ENCODE measurements at places on chromosomes 12 and 14.
A peak's percentile ranks its signal among the peaks of the same experiment; 100 is the strongest.

- no peaks in the 10 kb centered on the region for H3K27me3 ChIP-seq
- DNase-seq = no peak
- no peaks in the 10 kb centered on the region for H3K36me3 ChIP-seq
- no peak overlapping the region for H3K4me3 ChIP-seq
Observed at GRCh38 chr14:85241022-85241855, 288.7 kb upstream of the FLRT2 start.

DNA sequence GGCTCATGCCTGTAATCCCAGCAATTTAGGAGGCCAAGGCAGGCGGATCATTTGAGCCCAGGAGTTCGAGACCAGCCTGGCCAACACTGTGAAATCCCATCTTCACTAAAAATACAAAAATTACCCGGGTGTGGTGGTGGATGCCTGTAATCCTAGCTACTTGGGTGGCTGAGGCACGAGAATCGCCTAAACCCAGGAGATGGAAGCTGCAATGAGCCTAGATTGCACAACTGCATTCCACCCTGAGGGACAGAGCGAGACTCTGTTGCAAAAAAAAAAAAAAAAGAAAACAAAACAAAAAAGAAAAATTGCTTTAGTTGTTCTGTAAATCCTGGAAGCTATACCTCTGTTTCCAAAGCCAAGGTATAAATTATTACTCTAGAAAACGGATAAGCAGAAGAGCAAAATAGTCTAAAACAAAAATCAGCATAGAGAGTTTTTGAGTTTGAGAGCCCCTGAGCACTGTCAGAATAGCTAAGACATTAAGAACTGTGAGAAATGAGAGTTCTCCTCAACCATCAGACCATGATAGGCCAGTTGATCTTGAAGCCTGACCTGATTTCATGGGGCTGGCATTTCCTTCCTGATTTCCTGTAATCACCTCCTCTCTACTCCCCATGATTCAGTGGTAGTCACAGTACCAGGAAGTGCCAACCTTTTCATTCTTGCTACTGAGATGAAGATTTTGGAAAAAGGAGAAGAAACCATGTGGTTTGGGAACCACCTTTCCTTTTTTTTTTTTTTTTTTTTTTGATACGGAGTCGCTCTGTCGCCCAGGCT lies 31.7 kb downstream of the ATP2A2 start:
- H3K4me3 ChIP-seq = no peak overlapping the region
- H3K36me3 ChIP-seq = peaks cover 6% of the 10 kb centered on the region
- no peaks in the 10 kb centered on the region for H3K27me3 ChIP-seq
- no peak for DNase-seq

DNA sequence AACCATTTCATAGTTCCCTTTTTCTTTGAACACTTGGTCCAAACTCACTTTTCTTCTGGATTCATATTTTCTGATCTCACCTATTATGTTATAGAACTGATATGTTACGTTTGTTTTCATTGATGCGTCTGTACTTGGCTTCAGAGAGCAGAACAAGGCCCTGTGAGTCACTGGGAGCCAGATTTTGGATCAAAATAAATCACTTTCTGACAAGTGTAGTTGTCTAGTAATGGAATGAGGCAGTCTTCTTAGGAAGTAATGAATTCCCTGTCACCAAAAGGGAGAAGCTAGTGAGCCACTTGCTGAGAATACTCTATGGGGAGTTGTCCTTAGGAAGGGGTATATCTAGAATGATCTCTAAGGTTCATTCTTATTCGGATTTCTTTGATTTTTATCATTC lies 10.2 kb downstream of the BICD1 start:
- H3K4me1 ChIP-seq = no peaks in the 10 kb centered on the region
- H3K27me3 ChIP-seq = no peaks in the 10 kb centered on the region
- H3K27ac ChIP-seq = no peak overlapping the region
- DNase-seq = no peak
- H3K4me3 ChIP-seq = no peak overlapping the region

DNA sequence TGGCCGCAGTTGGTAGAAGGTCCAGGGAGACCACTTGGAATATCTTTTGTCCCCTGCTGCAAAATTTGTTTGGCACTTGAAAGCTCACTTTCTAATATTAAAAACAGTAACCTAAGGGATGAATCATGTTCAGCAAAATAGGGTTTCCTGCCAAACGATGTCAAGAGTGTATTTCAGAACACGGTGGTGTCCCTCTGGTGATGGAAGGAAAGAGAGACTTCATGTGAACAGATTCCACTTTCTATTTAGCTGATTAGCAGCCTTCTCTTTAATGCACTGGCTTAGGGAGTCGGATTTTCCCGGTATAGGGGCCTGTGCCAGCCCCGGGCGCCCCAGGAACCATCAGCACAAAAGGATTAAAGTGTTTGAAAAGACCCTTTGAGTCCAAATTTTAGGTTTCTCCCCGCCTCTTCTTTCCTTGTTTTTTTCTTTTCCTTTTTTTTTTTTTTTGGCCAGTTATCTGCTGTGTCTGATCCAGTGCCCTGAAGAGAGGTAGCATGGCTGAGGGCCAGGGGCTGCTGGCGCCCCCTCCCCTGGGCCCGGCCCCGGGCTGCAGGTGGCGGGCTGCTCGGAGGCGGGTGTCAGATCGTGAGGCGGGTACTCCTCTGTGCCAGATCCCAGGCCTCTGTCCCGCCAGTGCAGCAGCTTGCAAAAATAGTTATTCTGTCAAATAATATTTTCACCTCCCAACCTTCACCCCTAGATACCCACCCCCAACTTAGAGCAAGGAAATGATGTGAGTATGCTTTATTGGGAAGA lies 88.3 kb downstream of the TESC start:
- H3K36me3 ChIP-seq = no peaks in the 10 kb centered on the region
- H3K4me3 ChIP-seq = no peak overlapping the region
- H3K27me3 ChIP-seq = no peaks in the 10 kb centered on the region
- no peak for DNase-seq

DNA sequence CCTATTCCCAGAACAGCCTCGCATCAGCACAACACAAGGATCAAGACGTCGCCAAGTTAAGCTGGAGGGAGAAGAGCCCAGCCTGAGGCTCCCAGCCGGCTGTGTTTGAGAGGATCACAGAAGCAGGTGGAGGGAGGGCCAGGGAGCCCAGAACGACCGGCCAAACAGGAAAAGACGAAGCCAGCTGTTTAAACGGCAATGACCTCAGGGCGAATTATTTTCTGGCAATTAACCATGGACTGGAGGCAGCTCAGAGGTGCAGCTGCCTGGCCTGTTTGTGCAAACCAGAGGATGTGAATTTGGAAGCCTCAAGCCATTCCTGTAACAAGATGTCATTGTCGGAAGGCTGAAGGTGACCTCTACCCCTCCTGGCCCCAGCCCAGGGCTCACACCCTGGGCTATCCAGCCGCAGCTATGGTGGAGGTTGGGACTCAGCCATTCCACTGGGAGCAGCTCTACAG lies 175.8 kb upstream of the PRMT8 start:
- no peaks in the 10 kb centered on the region for H3K36me3 ChIP-seq
- no peak overlapping the region for H3K4me3 ChIP-seq
- no peak for DNase-seq
- H3K27ac ChIP-seq = no peak overlapping the region

- no peaks in the 10 kb centered on the region for H3K36me3 ChIP-seq
- H3K4me3 ChIP-seq = no peak overlapping the region
- DNase-seq = no peak
- no peaks in the 10 kb centered on the region for H3K4me1 ChIP-seq
- H3K27me3 ChIP-seq = no peaks in the 10 kb centered on the region
Observed at GRCh38 chr14:77786148-77786547, 13.8 kb upstream of the ADCK1 start.

DNA sequence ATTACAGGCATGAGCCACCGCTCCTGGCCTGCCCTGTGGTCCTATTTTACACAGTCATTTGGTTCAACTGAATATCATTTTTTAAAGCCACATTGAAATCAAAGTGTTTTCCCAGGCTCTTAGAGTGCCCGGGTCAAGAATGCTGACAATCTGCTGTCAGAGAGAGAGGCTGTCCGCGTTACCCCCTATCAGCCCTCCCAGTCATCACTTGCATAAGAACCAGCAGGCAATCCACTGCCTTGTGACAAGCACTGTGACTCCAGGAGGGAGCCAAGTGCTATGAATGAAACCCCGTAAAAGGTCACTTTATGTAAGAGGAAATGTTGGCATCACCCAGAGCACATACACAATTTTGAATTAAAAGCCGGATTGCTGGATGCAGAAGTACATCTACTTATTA lies 13.5 kb downstream of the PHLDA1 start:
- no peaks in the 10 kb centered on the region for H3K36me3 ChIP-seq
- H3K27me3 ChIP-seq = no peaks in the 10 kb centered on the region
- H3K27ac ChIP-seq = no peak overlapping the region
- H3K4me3 ChIP-seq = no peak overlapping the region
- no peaks in the 10 kb centered on the region for H3K4me1 ChIP-seq
- DNase-seq = no peak

DNA sequence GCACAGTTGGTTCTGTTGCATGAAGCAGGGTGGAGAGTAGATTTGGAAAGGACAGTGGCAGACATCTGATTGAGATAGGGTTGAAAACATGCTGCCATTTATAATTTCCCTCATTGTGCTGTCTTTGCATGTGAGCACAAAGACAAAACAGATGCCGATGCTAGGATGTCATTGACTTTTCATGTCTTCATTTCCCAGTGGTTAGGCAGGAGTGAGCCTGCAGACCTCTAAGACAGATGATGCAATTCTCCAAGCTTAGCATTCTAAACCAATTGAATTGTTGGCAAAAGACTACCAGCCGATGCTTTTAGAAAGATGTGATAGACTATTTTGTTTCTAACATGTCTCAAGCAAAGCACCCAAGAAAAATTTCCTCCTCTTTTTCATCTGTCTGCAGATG lies 37.1 kb upstream of the PELI2 start:
- H3K27ac ChIP-seq = no peak overlapping the region
- no peak overlapping the region for H3K4me3 ChIP-seq
- DNase-seq = no peak
- no peaks in the 10 kb centered on the region for H3K4me1 ChIP-seq

DNA sequence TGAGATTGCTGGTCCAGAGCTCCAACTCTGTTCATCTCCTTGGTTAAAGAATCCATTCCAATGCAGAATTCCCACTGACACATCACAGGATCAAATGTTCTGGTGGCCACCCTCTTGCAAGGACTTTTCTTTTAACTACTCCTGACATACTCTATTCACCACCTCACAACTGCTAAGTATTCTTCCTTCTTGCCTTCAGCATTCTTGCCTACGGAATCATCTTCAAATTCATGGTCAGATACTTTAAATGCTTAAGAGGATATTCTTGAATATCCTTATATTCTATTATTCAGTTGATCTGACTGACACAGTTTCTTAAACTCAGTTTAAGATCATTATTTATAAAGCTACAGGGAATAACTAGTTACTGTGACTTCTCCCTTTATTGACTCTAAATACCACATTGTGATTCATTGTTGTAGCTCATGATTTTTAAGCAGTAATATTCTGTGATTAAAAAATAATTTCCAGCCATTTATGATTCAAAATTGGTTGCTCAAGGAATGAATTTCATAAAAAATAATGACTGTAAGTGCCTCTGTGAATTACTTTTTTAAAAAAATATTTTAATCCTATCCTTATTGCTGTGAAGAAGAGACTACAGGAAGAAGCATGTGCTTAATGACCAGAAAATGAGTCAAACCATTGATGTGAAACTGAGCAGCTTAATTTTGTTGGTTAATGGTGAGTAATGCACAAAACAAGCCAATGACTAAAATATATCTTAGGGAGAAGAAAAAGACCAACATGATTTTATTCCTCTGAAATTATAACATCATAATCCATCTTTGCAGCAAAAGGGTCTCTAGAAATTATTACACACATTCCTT lies 207.1 kb downstream of the PIK3C2G start:
- no peaks in the 10 kb centered on the region for H3K4me1 ChIP-seq
- no peak overlapping the region for H3K27ac ChIP-seq
- no peak overlapping the region for H3K4me3 ChIP-seq
- no peaks in the 10 kb centered on the region for H3K36me3 ChIP-seq

DNA sequence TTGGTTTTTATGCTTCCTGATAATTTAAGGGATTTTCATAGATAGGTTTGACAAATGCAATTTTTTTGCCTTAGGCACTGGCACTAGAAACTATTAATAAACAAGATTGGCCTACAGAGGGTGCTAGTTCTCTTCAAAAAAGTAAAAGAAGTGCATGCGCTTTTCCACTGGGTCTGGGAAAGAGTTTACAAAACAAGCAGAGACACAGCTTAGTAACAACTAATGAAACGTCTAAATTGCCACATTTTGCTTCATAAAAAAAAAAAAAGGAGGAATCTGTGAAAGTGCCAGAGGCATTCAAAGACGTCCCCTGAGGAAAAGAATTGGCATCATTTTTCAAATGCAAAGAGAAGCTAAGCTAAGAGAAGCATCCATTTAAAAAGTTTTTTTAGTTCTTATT lies 58.3 kb upstream of the EEA1 start:
- no peaks in the 10 kb centered on the region for H3K27me3 ChIP-seq
- peak; percentile 41 for DNase-seq
- no peak overlapping the region for H3K4me3 ChIP-seq

GRCh38 chr12:52119398-52120254 lies 40.1 kb downstream of the SMIM41 start:
- peak; percentile 63 for DNase-seq
- H3K27ac ChIP-seq = no peak overlapping the region
- no peaks in the 10 kb centered on the region for H3K36me3 ChIP-seq
- H3K4me1 ChIP-seq = no peaks in the 10 kb centered on the region
- no peaks in the 10 kb centered on the region for H3K27me3 ChIP-seq

GRCh38 chr14:94001016-94001415 lies 3.9 kb downstream of the CCDC197 start:
- no peak overlapping the region for H3K4me3 ChIP-seq
- H3K27me3 ChIP-seq = no peaks in the 10 kb centered on the region
- H3K27ac ChIP-seq = no peak overlapping the region
- no peaks in the 10 kb centered on the region for H3K4me1 ChIP-seq
- no peaks in the 10 kb centered on the region for H3K36me3 ChIP-seq

DNA sequence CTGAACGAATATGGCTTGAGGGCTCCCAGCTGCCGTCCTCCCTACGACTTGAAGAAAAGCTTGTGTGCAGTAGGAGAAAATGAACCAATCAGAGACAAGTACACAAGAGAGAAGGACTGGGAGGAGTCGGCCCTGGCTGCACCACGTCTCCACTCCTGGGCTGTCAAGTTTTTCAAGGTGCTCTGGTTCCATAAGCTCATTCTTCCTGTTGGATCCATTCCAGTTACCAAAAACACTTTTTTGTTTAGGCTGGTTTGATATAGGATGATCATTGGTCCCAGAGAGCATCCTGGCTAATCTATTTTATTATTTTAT lies 2.8 kb upstream of the A2ML1 start:
- no peaks in the 10 kb centered on the region for H3K36me3 ChIP-seq
- DNase-seq = no peak
- H3K4me3 ChIP-seq = no peak overlapping the region
- no peaks in the 10 kb centered on the region for H3K27me3 ChIP-seq
- no peak overlapping the region for H3K27ac ChIP-seq
- H3K4me1 ChIP-seq = no peaks in the 10 kb centered on the region

GRCh38 chr12:48831257-48831656 lies 13.0 kb downstream of the CACNB3 start:
- H3K27ac ChIP-seq = no peak overlapping the region
- H3K4me3 ChIP-seq = no peak overlapping the region
- H3K36me3 ChIP-seq = peaks cover 24% of the 10 kb centered on the region
- H3K27me3 ChIP-seq = no peaks in the 10 kb centered on the region
- no peak for DNase-seq

- H3K27ac ChIP-seq = no peak overlapping the region
- H3K27me3 ChIP-seq = no peaks in the 10 kb centered on the region
- no peaks in the 10 kb centered on the region for H3K4me1 ChIP-seq
- H3K36me3 ChIP-seq = no peaks in the 10 kb centered on the region
- DNase-seq = no peak
- H3K4me3 ChIP-seq = no peak overlapping the region
Observed at GRCh38 chr12:70157099-70157498, 86.1 kb upstream of the CNOT2 start.

Data from colonic mucosa (tissue), 4 donors.